Stimulated activated CD8-positive, alpha-beta memory T cell treated with anti-CD3 and anti-CD28 coated beads, Interleukin-2, amount 100 ng/mL, for 48 hours (primary cell): ENCODE measurements at places on chromosomes 16 and 17.

DNA sequence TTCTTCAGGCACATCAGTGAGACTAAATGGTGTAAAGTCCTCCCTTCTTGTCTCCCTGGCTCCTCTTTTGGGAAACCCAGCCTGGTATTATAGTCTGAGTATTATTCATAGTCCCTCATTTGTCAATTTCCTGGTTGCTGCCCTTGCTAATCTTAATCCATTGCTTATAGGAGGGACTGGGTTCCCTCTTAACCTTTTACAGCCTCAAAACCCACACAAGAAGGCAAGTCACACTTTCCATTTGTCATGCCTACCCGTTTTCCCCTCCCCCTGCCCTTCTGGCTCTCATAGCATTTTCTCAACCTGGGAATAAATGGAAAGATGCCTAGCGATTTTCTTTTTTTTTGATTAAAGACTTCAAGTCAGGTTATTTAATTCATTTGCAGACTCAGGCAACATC lies 124.8 kb downstream of the MAP2K6 start:
- no peak for DNase-seq

- no peak for DNase-seq
Observed at GRCh38 chr17:17774009-17774881, 62.5 kb downstream of the SREBF1 start.

DNA sequence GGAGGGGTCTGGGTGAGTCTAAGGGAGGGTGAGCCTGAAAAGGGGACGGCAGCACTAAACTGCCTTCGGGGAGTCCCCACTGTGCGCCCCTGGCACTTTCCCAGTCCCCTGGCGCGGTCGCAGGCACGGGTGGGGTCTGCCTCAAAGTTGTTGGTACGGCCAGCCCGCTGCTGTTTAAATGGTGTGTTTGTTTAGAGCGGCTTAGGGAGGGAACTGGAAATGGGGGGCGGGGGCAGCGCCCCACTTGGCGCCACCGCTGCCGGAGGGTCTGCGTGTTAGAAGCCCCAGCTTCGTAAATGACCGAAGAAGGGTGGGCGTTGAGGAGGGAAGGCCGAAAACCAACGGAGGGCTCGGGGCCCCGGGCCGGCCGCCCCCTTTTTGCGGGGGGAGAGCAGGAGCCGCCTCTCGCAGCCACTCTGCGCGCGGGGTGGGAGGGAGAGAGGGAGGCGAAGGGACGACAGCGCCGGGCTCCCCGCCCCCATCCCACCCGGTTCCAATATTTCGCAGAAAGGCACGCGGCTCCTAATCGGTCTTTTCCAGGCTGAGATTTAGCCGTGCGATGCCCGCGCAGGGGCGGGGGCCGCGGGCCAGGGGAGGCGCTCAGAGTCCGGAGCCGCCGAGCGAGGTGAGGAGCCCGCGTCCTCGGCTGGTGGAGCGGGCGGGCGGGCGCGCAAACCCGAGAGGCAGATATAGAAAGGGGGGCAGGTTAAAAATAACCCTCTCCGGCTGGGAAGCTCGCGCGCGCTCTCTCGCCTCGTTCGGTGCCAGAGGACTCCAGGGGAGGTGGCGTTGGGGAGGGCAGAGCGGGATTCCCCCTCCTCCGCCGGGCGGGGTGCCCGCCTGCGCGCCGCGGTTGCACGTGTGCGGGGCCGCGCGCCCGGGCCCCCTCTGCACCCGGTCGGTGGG lies 54.9 kb downstream of the SREBF1 start:
- DNase-seq: no peak

DNA sequence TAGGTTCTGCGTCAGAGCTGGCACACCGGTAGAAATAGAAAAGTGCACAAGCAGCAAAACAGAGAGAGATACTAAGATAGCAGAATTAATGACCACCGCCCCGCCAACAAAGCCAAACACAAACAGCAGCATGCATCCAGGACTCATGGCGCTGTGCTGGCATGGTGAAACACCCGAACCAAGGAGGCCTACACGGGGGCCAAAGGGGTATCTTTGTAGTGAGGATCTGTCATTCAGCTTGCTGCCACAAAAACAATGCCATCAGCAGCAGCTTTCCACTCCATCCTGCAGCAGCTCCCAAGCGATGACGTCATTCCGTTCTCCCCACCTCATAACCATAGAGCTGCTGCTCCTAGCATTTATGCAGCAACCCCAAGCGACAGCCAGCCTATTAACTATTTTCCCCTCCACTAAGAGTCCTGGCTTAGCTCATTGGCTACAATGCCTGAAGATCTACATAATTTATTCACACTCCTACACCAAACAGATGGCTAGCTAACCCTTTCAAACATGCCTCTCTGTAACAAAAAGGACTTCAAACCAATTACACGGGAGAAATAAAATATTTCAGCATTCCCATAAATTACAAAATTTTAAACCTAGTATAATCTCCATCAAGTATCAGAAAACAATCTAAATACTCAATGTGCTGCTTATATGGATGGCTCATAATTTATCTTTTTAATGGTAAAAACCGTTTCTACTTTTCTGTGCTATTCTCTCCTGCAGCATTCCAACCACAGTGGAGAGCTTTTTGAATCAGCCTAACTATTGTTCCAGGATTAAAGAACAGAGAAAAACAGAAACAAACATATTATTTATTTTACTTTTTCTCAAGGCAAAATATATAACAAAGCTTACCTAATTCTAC lies 73.9 kb downstream of the SPAG9 start:
- DNase-seq: no peak

GRCh38 chr17:61360318-61360943 lies 39.2 kb upstream of the TBX2 start:
- DNase-seq: no peak

DNA sequence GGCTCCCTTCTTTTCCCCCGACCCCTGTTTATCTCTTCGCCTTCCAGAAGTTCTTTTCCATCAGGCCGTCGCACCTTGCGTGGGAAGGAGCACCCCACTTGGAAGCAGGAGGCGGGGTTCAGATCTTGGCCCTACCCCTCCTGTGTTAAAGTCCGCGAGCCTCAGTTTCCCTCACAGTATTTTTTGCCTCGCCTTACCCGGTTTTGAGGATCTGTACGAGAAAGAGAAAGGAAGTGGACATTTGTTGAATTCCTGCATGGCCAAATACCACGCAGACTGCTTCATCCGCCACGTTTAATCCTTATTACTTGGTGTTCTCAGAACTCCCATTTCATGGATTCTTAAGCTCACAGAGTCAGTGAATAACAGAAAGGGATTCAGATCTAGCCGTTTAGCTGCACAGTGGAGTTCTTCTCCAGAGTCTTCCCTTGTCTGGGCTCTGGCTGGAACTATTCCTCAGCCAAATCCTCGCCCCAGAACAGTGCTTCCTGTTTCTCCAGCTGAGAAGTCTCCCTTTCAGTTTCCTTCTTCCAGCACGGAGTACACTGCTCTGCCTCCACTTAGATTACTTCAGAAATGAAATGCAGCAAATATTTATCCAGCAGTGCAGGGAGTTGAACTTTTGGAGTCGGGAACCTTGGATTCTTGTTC lies 590 bp downstream of the TMEM219 start:
- no peak for DNase-seq

- DNase-seq: no peak
Observed at GRCh38 chr17:5892921-5893675, 177.1 kb upstream of the WSCD1 start.

GRCh38 chr17:17606416-17607000 lies 15.0 kb upstream of the PEMT start:
- DNase-seq: no peak

GRCh38 chr17:81295676-81296381 lies 722 bp upstream of the SLC38A10 start:
- DNase-seq: peak; percentile 11

DNA sequence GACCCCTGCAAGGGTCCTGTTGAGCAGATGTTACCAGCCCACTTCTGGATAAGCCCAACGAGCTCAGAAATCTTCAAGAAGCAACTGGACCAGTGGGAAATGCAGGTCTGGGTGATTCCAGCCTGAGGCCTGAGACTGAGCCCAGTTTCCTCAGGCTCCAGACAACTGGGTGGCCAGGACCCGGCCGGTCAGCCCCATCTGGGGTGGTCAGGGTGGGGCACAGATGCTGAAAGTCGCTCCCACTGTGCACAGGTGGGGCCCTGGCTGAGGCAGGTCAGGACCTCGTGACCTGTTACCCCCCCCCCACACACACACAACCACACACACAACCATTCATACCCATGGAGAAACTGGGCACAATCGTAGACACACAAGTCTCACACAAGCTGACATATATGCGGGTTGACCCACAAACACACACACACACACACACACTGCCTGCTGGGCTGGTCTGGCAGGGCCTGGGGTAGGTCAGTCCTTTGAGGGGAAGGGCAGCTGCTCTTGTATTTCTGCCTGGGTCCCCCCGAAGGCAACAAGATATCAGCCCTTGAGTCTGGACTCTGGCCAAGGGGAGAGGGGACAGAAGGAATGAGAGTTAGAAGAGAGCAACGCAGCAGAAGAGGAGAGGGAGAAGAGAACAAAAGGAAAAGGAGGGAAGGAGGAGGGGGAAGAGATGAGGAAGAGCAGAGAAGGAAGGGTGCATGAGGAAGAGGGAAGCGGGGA lies 99.0 kb upstream of the CDH5 start:
- DNase-seq: no peak

- DNase-seq: no peak
Observed at GRCh38 chr17:61117983-61118382, 281.7 kb upstream of the TBX2 start.

GRCh38 chr17:75153780-75154194 lies 525 bp downstream of the JPT1 start:
- DNase-seq: no peak

GRCh38 chr16:4049031-4049430 lies 67.2 kb downstream of the ADCY9 start:
- no peak for DNase-seq

- no peak for DNase-seq
Observed at GRCh38 chr16:60127196-60127595, 1393.1 kb upstream of the GOT2 start.

DNA sequence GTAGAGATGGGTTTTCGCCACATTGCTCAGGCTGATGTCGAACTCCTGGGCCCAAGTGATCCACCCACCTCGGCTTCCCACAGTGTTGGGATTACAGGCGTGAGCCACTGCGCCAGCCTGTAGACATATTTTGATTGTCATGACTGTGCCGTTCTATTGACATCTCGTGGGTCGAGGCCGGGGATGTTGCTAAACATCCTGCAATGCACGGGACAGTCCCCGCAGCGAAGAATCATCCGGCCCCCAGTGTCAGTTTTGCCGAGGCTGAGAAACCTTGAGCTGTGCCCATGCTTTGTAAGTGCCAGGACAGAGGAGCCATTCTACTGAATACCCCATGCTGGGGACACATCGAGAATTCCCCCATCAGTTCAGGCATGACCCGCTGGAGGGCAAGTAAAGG lies 69.1 kb upstream of the GSE1 start:
- no peak for DNase-seq

- no peak for DNase-seq
Observed at GRCh38 chr17:7221278-7222092, 1.7 kb downstream of the ACADVL start.

DNA sequence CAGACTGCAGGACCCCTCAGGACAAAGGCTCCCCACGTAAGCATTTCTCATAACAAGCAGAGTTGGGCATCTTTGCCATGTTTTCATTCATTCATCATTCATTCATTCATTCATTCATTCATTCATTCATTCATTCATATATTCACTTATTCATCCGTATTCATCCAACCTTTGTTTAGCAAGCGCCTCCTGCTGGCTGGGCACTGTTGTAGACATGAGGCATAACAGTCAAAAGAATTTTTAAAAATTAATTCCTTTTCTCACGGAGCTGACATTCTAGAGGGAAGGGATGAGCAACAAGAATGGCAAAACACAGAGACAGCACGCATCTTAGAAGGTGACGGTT lies 351.7 kb upstream of the TNRC6C start:
- no peak for DNase-seq

- no peak for DNase-seq
Observed at GRCh38 chr16:54862529-54862928, 68.1 kb upstream of the IRX5 start.

DNA sequence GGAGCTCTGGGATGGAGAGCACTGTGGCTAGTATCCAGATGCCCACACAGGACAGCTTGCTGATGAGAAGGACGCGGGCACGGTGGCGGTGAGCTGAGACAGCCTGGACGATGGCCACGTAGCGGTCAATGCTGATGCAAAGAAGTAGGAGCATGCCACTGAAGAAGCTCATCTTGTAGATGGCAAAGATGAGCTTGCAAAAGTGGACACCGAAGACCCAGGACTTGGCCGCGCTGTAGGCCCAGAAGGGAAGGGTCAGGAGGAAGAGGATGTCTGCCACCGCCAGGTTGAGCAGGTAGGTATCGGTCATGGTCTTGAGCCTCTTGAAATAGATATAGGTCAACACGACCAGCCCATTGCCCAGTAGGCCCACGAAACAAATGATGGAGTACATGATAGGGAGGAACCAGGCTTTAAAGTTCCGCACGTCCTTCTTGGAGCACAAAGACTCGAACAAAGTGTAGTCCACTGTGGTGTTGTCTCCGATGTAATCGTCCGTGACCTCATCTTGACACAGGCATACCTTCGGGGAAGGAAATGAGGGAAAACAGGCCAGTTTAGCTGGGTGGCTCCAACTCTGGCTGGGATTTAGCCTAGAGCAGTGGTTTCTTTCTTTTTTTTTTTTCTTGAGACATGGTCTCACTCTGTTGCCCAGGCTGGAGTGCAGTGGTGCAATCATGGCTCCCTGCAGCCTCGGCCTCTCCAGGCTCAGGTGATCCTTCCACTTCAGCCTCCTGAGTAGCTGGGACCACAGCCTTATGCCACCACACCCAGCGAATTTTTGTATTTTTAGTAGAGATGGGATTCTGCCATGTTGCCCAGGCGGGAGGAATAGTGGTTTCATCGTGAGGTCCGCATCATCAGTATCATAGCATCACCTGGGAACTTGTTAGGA lies 9.7 kb downstream of the CCR7 start:
- DNase-seq: no peak

DNA sequence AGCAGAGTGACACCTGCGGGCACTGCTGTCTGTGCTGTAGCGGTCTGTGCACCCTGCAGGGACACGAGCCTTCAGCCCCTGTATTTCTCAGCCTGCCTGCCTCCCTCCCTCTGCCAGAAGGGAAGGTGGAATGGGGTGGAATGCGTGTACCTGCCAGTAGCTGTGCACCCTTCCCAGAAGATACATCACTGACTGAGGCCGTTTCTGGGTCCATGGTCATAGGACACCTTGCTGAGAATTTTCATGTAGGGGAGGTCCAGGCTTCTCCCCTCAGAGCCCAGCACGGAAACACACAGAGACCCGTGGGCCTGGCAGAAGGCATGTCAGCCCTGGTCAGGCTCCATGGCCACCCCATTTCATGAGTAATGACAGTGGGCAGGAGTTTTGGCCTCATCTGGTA lies 16.5 kb downstream of the DBNDD1 start:
- DNase-seq: no peak
